Spleen (tissue), 13 donors: ENCODE measurements at places on chromosomes 13 and 19.

DNA sequence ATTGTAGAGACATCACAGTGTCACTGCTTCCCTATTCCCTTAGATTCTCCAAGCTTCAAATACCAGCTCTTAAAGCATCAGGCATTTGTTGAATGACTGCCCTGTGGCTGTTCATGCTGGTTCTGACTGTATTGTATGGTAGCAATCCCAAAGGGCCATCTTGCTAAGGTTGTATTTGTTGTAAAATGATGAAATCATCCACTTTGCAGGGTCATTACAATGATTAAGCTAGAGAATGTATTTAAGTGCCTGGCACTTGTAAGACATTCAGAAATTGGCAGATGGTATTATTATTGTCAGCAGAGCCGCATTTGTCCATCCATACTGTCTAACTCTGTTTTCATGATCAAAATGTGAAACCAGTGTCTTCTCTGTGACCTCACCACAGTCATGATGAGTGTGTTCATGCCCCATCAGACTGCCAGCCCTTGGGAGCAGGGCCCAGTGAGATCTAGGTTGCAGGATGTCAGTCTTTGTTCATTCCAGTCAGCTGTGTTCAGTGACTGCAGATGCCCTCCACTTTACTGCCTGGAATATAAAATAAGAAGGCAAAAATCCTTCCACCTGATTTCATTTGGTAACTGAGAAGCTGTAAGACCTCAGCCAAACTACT lies 86.1 kb downstream of the DHRS12 start:
- DNase-seq = no peak

DNA sequence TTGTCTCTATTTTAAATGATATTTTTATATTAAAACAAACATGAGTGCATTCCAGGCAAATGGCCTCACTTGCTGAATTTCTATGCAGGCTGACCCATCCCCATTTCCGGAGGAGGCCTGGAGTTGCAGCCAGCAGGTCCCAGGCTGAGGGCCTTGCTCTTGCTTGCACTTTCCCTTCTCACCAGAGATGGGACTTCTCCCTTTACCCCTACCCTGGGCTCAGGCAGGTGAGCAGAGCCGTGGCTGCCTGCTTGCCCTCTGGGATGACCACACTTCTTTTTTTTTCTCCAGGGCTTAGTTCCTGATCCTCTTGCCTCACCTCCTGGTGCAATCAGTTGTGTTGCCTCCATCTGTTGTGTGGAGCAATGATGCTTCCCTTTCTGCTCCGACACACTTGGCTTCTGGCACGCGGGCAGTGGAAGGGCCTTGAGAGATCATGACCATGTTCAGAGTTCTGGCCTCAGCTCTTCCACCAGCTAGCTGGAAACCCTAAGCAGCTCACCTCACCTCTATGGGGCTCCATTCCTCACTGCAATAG lies 11.1 kb upstream of the OLFM4 start:
- DNase-seq = no peak

DNA sequence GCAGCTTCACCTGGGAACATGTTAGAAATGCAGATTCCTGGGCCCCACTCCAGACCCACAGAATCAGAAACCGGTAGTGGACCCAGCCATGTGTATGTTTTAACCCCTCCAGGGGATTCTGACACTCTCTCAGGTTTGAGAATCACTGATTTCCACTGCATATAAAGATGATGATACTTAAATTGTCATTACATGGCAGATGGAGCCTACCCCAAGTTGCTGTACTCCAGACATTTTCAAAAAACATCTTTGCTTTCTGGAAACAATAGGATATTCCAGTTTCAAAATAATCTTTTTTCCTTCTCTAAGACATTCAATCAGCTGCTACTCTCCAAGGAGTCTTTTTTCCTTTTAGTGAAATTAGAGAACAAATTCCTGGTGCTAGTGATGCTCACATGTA lies 48.6 kb upstream of the RGCC start:
- no peak for DNase-seq

GRCh38 chr13:90533866-90534265 lies 813.6 kb upstream of the MIR17HG start:
- no peak for DNase-seq

DNA sequence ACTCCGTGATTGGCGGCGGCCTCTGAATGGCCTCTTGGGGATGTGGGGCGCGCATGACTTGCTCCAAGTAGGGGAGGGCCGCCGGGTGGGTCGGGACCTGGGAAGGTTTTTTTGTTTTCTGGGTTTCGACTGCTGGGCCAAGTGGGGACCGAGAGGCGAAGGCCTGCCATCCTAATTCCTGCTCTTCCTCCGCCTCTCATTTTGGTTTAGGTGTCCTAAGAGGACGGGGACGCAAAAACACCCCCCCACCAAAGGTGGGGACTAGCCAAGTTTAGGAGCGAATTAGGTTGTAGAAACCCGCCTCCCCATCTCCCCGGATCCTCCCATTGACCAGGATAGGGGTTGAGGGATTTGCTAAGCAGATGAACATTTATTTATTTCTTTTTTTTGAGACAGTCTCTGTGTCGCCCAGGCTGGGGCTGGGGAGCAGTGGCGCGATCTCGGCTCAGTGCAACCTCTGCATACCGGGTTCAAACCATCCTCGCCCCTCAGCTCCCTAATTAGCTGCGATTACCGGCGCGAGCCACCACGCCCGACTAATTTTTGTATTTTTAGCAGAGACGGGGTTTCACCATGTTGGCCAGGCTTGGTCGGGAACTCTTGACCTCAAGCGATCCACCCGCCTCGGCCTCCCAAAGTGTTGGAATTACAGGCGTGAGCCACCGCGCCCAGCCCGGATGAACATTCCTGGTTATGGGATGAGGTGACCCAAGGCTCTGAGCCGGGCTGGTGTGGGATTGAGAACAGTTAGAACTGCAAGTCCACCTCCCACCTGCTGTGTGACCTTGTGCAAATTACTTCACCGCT lies 838 bp downstream of the PPP2R1A start:
- peak; percentile 82 for DNase-seq

DNA sequence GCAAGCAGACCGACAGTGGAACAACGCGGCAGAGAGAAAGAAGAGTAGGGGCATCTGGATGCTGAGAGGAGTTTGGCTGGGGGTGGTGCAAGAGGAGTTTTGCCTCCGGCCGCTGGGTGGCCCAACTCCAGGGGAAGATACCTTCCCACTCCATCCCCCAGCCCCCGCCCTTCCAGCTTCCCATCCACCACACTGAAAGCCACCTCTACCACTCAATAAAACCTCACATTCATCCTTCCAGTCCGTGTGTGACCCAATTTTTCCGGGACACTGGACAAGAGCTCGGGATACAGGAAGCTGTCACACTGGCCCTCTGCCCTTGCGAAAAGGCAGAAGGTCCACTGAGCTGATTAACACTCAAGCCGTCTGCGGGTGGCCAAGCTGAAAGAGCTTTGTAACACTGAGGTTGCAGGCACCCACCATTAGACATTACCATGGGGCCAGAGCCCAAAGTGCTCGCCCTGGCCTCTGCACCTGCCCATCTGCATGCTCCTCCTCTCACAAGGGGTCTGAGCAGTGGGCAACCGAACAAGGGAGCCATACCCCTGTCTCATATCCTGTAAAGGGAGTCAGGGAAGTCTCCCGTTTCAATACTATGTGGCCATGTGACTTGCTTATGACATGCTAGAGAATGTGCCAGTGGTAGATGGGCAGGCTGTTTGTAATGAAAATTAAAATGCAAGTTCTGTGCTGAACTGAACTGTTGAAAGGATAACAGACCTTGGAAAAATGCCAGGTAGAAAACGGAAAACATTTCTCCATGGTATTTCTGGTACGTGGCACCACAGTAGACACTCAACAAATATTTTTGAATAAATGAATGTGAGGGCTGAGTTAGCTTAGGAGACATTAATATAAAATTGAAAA lies 205.1 kb upstream of the STARD13 start:
- DNase-seq = no peak

GRCh38 chr19:28326746-28327145 lies 886.2 kb downstream of the UQCRFS1 start:
- no peak for DNase-seq

- no peak for DNase-seq
These were observed 3.9 kb downstream of the CCDC194 start for GRCh38 chr19:17389957-17390664.

GRCh38 chr19:3479177-3479833 lies 1.0 kb downstream of the SMIM24 start:
- DNase-seq = no peak

DNA sequence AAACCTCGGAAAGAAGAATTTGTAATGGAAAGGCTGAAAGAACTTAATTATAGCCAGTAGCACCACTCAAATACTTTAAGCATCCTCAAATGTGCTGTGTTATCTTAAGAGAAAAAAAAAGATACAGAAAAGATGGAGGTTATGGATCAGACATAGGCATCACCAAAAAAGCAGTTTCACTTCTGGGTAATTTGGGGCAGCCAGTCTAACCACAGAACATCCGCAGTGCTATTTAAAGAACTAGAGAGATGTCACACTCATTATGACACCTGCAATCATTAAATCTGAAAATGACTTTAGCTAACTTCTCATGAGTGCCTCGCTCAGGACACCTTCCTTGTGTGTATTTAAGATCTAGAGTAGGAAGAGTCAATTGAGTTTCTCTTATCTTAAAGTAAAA lies 211.8 kb downstream of the RBM26 start:
- DNase-seq = no peak

DNA sequence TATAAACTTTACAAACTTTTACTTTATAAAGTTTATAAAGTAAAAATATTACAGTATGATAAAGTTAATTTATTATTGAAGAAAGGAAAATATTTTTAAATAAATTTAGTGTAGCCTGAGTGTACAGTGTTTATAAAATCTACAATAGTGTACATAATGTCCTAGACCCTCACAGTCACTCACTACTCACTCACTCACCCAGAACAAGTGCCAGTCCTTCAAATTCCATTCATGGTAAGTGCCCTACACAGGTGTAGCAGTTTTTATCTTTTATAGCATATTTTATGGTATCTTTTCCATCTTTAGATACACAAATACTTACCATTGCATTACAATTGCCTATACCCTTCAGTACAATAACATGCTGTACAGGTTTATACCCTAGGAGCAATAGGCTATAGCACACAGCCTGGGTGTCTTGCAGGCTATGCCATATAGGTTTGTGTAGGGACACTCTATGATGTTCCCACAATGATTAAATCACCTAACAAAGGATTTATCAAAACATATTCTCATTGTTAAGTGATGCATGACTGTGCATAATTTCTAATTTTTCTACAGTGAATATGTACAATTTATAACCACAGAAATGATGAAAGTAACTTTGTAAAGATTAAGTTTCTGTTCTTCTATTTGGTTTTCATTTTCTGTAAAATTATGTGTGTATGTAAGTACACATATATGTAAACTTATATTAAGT lies 98.0 kb downstream of the SPRY2 start:
- DNase-seq = no peak

DNA sequence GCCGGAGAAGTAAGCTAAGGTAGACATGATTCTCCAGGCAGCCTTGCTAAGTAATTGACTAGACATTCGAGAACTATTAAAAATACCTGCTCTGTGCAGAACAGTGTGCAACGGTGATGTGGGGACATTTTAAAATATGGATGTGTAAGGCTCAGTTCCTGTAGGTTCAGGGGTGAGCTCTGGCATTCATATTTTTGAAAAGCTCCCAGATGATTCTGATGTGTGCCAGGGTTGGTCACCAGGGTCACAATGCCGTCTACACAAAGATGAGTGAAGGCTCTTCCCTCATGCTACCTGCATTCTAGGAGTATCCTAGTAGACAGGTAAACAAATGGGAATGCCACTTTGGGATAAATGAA lies 702 bp upstream of the EPSTI1 start:
- no peak for DNase-seq

DNA sequence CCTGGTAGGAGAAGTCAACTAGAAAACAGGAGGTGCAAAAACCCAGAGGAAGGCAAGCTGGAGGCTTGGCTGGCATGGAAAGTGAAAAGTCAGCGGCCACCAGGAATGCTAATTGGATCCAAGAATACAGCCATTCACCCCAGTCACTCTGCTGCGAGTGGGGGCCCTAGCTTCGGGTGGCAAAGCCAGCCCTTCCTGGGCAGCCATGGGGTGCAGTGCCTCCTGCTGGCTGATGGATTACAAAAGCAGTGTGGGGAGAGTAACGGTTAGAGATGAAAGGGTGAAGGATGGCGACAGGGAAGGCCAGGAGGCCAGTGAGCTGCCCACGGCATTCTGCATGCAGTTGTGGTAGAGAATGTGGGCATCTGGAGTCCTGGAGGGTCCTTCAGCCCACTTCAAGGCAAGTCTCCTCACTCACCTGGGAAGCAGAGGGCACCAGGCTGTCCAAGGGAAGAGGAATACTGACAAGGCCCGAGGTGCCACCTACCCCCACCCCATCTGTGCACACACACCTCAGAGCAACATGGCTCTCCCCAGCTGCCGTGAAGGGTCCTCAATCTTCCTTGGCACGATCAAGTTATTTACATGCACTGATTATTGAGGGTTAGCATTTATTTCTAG lies 20.3 kb upstream of the EPHX3 start:
- DNase-seq = no peak

GRCh38 chr13:38804536-38804935 lies 117.7 kb downstream of the FREM2 start:
- no peak for DNase-seq

- no peak for DNase-seq
These were observed 167.9 kb downstream of the LMO7 start for GRCh38 chr13:75804054-75804453.

DNA sequence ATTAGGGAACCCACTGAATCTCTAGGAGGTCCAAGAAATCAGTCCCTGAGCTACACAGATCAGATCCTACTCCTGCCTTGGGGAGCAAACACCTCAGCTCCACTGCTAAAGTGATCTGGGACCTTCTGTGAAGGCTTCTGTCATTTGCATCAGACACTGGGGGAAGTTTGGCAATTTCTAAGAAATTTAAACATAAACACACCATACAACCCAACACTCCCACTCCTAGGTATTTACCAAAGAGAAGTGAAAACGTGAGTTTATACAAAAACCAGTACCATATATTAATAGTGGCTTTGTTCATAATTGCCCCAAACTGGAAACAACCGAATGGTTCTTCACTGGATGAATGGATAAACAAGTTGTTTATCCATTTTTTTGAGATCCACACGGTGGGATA lies 7.3 kb upstream of the TYROBP start:
- DNase-seq = no peak

DNA sequence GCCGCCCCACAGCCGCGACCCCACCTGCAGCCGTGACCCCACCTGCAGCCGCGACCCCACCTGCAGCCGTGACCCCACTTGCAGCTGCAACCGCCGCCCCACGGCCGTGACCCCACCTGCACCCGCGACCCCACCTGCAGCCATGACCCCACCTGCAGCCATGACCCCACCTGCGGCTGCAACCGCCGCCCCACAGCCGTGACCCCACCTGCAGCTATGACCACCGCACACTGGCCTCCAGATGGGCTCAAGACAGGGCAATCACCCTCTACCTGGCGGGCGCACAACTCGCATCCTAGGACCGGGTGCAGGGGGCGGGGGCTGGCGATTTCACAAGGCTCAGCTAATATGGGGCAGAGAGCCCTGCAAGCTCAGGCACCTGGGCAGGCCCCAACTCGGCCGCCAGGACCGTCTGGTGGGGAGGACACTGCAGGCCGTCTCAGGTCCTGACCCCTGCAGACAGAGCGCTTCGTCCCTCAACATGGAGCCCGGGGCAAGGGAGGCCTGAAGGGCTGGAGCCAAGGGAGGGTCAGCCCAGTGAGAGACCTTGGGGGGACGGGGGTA lies 15.1 kb downstream of the SBNO2 start:
- DNase-seq = no peak

GRCh38 chr13:102962430-102962829 lies 103.8 kb downstream of the SLC10A2 start:
- DNase-seq = no peak

- no peak for DNase-seq
These were observed 11.2 kb upstream of the OR10H5 start for GRCh38 chr19:15776264-15776663.
